Activated CD4-positive, alpha-beta T cell treated with anti-CD3 and anti-CD28 coated beads for 24 hours (primary cell): ENCODE measurements at places on chromosomes 12 and 14.

- no peak for DNase-seq
Observed at GRCh38 chr14:79583738-79584408, 627.4 kb downstream of the DIO2 start.

- no peak for DNase-seq
Observed at GRCh38 chr12:80632835-80633234, 74.6 kb upstream of the MYF6 start.

- DNase-seq: no peak
Observed at GRCh38 chr12:645563-646071, 17.6 kb downstream of the NINJ2 start.

GRCh38 chr12:13941258-13942249 lies 39.8 kb downstream of the GRIN2B start:
- no peak for DNase-seq

GRCh38 chr12:101634724-101635123 lies 40.0 kb downstream of the MYBPC1 start:
- DNase-seq: no peak

DNA sequence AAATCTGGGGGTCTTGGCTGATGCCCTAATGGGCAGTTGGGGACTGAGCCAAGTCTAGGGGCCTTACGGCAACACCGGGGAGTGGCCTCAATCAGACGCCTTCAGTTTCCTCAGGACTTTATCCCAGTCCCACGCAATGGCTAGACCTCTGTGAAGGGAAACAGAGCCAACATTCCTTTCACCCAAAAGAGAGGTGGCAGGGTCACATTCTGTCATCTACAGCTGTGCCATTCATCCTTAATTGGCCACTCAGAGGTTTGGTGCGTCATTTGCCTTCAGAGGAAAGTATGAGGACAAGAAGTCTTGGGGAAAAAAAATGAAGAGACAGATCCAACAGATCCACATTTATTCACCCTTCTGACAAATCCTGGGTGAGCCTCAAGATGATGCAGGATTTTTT lies 166.9 kb upstream of the AVPR1A start:
- DNase-seq: no peak

GRCh38 chr12:131911851-131912477 lies 17.1 kb upstream of the PUS1 start:
- DNase-seq: no peak

DNA sequence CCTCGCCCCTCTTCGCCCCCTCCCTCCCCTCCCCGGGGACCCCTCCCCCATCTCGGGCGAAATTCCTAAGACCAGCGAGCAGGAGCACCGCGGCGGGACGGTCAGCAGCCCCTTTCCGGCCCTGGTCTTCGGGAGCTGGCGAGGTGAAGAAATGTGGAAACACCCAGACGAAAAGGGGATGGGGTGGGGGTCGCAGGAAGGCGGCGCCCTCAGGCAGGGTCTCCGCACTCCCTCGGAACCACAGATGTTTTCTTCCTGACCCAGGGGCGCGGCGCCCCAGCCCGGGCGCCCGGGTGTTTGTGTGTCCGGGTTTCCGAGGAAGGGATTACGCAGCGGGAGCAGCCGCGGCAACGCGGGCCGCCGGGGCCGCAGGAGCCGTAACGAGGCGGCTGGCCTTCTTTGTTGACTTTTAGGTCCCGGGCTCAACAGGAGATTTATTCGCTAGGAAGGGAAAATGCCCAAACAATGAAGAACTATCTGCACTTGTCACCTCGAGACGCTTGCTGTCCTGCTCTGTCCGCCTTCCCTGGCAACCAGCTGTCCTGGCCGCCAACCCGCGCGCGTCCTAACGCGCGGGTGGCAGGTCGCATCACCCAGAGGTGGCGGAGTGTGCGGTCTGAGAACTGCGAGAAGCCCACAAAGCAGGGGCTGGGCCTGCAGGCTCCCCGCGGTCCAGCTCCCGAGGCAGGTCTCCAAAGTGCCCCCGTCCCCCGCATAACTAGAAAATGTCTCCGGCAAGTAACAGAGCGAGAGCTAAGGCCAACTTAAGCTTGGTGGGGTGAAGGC lies 7.0 kb downstream of the FOXA1 start:
- no peak for DNase-seq
